Tibial nerve (tissue), 4 donors: ENCODE measurements at places on chromosomes 7 and 10.

- DNase-seq, result no peak
Measured at GRCh38 chr7:95046494-95047240, 139.3 kb downstream of the PPP1R9A start.

DNA sequence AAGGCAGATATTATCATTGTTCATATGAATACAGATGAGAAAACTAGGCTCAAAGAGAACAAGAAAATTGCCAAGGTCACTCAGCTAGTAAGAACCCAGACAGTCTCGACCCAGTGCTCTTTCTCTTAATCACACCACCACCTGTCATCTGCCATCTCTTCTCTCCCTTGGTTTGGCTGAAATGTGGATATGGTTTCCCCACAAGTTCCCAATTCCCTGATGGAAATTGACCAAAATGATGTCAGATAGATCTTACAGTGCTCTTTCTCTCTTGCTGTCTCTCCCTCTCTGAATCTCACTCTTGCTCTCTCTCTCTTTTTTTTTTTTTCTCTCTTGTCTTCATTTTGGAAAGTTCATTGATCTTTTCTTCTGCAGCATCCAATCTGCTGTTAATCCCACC is 9.1 kb downstream of the C10orf90 start:
- DNase-seq, result no peak

DNA sequence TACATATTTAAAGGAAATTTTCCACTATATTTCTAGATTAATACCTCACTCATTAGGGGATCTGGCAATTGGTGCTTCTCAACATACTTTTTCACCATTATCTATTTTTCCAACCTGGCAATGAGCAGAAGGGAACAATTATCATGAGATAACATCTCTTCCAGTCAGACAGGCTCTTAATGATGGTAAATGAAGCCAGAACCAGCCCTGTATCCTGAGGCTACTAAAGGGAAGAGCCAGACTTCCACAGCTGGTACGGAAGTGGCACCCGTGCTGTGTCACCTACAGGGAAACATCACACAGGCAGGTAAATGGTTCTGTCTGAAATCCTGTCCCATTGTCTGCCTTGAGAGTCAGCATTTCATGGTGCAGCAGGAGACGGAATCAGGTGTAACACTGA is 75.9 kb downstream of the ELMO1 start:
- no peak for DNase-seq

DNA sequence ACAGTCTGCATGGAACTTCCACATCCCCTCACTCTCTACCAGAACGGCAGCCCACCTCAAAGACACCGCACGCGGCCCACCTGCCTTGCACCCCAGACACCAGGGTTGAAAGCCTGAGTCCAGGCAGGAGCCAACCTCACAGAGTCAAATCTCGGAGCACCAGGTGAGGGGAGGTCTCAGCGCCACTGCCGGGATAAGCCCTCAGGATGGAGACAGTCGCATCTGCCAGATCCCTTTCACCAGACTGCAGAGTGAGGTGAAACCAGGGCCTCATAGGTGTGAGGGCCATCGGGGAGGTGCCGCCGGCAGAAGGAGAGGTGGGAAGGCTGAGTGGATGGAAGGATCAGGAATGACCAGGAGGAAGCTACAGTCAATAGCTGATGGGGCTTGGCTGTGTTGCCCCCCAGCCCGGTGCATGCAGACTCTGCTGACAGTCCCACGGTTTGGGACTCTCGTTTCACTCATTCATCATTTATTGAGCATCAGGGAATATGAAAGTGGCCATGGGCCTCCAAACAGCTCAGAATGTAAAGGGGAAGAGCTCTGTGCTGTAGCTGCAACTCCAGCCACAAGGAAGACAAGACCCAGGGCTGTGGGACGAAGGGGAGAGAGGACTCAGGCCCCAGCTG is 315.0 kb downstream of the PTPRN2 start:
- DNase-seq, result no peak

DNA sequence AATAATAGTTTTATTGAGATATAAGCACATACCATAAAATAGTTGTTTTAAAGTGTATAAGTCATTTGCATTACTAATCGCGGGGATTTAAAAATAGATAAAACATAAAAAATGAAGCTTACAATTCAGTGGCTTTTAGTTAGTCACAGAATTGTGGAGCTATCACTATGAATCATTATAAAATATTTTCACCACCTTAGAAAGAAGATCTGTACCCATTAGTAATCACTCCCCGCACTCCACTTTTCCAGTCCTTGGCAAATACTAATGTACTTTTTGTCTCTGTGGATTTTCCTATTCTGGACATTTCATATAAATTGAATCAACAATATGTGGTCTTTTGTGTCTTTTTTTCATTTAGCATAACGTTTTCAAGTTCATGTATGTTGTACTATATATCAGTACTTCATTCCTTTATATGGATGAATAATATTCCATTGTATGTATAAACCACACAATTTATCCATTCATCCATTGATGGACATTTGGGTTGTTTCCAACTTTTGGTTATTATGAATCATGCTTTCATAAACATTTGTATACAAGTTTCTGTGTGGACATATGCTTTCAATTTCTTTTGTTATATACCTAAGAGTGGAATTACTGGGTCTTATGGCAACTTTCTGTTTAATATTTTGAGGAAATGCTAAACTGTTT is 162.5 kb downstream of the MAGI2 start:
- DNase-seq, result no peak

DNA sequence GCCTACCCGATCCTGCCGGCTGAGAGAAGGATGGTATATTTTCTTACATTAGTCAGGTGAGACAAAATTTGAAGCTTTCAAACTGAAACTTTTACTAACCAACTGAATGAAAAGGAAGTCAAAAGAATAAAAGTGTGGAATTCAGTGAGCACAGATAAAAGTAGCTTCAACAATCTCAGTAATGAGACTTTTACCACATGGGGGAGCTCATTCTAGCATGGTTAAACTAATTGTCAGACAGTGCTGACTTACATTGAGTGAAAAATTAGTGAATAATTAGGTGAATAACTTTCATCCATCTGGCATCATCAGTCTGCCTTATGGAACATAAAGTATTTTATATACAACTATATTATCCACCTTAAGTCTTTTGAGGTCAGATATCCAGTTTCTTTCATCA is 8.4 kb downstream of the FAM237B start:
- DNase-seq, result no peak

GRCh38 chr10:96695366-96695765 is 24.9 kb downstream of the PIK3AP1 start:
- no peak for DNase-seq

DNA sequence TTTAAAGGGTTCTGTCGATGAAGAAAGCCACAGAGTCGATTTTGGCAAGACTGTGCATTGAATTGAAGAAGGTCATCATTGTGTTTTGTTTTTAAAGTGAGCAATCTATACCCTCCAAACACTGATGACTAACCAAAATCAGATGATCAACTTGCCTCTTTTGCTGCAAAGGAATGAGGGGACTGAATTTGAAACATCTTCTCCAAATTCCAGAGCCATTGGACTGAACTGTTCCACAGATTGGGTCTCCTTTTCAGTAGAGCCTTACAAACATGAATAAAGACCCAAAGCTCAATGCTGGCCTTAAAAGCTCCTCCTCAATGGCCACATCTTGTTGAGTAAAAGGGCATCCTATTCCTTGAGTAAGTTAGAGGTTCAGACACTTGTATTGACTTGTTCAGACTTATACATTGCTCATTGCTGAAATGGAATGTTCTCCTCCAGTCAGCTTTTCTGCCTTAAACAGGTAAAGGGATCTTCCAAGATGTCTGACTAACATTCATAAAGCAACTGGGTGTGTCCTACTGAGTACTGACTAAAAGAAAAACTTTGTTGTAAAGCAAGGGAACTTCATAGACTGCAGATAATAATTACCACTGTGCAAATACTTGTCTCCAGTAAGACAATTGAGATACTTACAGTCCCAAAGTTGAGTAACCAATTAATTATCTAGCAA is 630.6 kb downstream of the KCNMA1 start:
- no peak for DNase-seq

DNA sequence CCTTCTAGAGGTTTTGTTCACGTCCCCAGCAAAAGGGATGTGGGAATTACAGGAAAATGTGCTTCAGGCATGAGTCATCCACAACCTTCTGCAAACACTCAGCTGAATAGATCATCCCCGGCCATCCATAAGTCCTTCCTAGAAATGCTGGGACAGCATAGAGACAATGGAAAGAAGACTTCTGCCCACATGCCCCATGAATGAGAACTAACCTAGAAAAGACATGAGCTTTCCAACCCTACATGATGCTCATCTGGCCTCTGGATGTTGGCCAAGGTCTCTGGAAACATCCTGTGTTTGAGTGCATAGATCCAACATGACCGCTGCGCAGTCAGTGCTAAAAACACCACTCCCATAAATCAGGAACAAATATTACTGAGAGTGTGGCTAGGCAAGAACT is 277.5 kb downstream of the PLXNA4 start:
- DNase-seq, result no peak

GRCh38 chr10:59212301-59212798 is 35.9 kb downstream of the PHYHIPL start:
- no peak for DNase-seq
